ENCODE measurements at places on chromosomes 11 and 22.

DNA sequence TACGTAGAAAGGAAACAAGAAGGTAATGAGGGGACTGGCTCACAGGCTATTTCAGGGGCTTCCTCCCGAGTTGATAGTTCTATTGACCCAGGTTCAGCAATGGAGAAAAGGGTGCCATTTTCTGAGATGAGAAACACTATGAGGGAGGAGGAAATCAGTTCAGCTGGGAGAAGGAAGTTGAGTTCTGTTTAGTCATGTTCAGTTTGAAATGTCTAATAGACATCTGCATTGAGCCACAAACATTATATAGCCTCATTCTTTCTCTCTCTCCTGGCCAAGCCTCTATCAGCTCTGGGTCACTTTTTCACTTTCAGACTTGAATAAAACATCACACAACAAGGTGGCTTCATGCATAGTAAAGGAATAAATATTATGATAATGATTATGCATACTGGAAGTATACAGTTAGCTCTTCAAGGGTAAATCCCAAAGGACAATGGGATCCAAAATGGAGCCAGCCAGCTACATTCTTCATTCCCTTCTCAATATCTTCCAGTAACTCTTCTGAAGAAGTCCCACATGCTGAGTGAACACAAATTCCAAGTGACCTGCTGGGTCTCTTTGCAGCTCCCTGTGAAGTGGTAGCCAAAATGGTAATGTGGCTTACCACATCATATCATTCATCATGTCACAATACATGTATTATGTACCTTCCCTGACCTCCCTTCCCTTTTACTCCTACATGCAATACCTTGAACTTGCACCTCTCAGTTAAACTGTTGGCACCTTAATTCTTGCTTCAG is 80.9 kb upstream of the CD44 start:
- no peak overlapping the region for H3K4me3 ChIP-seq
- no peak overlapping the region for H3K27ac ChIP-seq
- no peaks in the 10 kb centered on the region for H3K27me3 ChIP-seq
- no peaks in the 10 kb centered on the region for H3K4me1 ChIP-seq

GRCh38 chr11:132056689-132057088 is 686.3 kb downstream of the NTM start:
- no peaks in the 10 kb centered on the region for H3K27me3 ChIP-seq
- H3K4me3 ChIP-seq = no peak overlapping the region
- H3K4me1 ChIP-seq = no peaks in the 10 kb centered on the region

GRCh38 chr11:9772218-9772617 is 108.3 kb downstream of the SWAP70 start:
- H3K27ac ChIP-seq = no peak overlapping the region
- peaks cover 27% of the 10 kb centered on the region for H3K4me1 ChIP-seq
- no peaks in the 10 kb centered on the region for H3K36me3 ChIP-seq
- DNase-seq = no peak

GRCh38 chr11:108859510-108859909 is 194.6 kb downstream of the DDX10 start:
- DNase-seq = no peak
- no peak overlapping the region for H3K4me3 ChIP-seq
- no peaks in the 10 kb centered on the region for H3K27me3 ChIP-seq
- H3K4me1 ChIP-seq = no peaks in the 10 kb centered on the region
- no peak overlapping the region for H3K27ac ChIP-seq
